ENCODE measurements at places on chromosomes 3 and 15. TPM values are rescaled to one million over a fixed set of nuclear protein-coding genes. Genes with fewer than 3 reads are reported as not detected.

- DNase-seq: no peak
These were observed 9.2 kb downstream of the BTBD1 start for GRCh38 chr15:83057696-83058376.

KBTBD8 gene
- 6.2 TPM for total RNA-seq

ADGRG7 gene
- total RNA-seq: not detected

GRCh38 chr3:19934098-19934566 is at the start of gene EFHB:
TSS of gene EFHB (minus strand) at chr3:19934217. CDS start at chr3:19934018, 199 bp downstream.
- peak; percentile 80 for DNase-seq

DNA sequence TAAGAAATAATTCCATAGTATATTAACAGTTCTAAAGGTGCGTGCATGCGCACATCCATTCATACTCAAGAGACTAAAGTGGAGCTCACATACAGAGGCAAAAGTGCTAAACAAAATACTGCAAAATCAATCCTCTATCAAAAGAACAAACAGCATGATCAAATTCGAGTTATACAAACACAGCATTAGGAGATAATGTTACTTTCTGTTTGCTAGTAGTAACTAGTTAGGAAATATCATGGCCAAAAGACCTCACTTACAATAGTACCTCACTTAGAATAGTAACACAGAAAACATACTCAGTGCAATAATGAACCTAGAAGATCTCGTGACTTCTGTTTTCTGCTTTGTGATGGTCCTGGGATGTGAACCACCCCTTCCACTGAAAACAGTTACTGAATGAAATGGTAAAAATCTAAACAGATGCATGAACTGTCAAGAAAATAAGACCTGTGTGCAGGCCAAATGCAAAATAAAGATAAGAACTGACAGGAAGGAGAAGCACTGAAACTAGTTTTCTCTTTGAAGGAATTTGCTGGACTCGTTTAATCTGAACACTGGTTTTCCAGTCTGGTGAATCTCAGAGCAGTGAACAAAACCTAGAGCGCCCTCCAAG is 20.9 kb upstream of the CEMIP start:
- no peak for DNase-seq

OR5K2 gene
- total RNA-seq: not detected

ISY1 gene
- 46.6 TPM for total RNA-seq

PLA2G4D gene
- total RNA-seq: not detected

- peak; percentile 62 for DNase-seq
These were observed 624 bp downstream of the BRK1 start for GRCh38 chr3:10116138-10116460.

DNA sequence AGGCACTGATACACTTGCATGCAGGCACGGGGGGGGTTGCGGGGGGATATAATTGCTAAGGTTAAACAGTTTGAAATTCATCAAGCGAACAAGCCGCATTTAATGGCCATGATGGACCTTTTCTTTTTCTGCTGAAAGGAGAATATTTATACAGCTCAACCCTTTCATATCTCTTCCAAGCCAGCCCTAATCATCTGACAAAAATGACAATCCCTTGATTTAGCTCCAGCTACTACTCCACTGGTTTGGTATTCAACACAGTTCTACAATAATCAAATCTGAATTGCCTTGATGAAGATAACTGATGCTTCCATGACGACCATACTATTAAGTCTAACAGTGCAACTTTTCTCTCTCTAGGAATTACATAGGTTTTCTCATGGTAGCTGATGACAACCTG is 374.9 kb downstream of the PLCL2 start:
- no peak for DNase-seq

GRCh38 chr15:51170882-51171633 is 76.4 kb upstream of the TNFAIP8L3 start:
- DNase-seq: no peak

GRCh38 chr3:144791034-144791433 is 819.4 kb downstream of the DIPK2A start:
- no peak for DNase-seq

- DNase-seq: no peak
These were observed 82.9 kb downstream of the FAM43A start for GRCh38 chr3:194768586-194768985.

GRCh38 chr15:60480149-60480548 is 1.2 kb upstream of the ICE2 start:
- no peak for DNase-seq

DNA sequence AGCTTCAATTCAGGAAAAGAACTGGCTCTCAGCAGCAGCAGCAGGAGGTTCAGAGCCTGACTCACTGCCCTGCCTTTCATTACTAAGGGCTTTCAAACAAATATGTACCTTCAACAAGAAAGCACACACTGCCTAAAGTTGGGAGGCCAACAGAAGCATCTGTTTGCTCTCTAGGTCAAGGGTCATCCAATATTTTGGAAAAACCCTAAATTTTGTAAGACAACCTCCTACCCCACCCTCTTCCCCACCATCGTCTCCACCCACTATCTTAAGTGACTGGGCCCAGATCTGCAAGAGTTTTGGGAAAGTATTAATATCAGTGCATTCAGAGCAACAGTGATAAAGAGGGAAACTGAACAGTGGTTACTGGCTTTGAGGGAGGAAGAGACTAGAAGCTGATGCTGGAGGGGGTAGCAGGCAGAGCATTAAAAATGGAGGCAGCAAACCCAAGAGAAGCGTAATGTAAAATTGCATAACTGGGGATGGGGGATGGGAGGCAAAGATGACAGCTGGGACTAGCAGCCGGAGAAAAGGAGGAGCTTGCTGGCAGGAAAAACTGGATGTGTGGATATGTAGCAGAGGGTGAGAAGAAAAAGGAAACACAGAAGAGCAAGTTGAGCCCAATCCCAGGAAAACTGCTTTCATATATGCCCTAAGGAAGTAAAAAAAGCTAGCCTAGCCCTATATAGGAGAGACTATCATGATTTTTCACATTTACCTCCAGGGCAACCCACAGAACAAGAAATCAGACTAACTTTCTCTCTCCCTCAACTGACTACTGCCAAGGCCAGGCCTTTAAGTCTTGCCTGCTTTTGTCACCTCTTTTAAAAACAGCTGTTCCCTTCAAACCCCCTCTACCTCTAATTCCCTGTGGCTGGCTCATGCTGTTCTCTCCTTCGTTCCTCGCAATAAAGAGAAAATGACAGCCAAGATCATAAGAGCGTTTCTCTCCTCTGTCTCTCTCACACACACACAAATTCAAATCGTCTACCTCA is 31.4 kb downstream of the NPTN start:
- peak; percentile 53 for DNase-seq

DNA sequence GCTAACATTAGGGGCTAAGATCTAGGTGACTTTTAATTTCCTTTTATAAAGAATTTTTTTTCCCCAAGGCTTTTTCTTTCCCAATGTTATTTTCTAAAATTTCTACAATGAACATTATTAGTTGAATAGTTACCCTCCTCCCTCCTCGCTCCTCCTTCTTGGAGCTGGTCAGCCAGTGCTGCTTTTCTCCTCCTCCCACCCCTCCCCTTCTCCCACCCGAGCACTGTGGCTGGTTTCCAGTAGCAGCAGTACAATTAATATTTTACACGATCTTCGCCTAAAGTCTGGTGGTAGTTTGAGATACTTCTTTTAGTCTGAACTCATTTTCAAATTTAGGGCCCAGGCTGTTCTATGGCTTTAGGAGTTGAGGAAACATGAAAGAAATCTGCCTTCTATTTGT is 41.6 kb downstream of the EEFSEC start:
- DNase-seq: no peak

DNA sequence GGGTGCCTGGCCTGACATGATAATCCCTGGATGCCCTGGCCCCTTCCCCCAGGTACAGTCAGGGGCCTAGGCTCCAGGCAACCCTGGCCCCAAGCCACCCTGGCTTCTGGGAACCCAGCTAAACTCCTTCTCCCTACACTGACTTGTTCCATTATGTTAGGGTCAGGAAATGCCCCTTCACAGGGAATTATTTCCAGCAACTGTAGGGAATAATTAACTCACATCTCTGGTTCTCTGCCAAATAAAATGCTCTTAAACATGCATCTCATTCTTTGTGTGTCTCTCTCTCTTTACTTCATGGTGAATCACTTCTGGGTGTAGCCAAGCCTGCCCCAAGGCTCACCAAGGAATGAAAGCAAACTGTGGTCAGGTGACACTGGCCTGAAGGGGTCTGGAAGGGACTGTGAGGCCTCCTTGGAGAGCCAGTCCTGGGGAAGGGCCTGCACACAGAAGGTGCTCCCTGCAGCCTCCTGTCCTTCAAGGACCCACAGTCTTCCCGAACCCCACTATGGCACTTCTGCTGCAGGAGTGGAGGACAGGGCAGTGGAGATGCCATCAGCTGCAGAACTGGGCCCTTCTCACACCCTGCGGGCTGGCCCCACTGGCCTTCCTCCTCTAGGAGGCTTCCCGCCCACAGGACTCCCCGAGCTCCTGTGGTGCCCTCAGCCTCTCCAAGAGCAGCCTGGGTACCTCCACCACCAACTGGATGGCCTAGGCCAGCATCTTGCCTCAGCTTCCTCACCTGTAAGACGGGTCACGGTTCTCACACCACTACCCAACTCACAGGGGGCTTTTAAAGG is 17.6 kb downstream of the TKT start:
- peak; percentile 99 for DNase-seq

ROBO1 gene
- 40.0 TPM for total RNA-seq

- peak; percentile 70 for DNase-seq
These were observed 37.5 kb downstream of the EHD4 start for GRCh38 chr15:41934843-41935242.

- DNase-seq: no peak
These were observed 105.8 kb upstream of the RASGRP1 start for GRCh38 chr15:38670128-38671005.

DNA sequence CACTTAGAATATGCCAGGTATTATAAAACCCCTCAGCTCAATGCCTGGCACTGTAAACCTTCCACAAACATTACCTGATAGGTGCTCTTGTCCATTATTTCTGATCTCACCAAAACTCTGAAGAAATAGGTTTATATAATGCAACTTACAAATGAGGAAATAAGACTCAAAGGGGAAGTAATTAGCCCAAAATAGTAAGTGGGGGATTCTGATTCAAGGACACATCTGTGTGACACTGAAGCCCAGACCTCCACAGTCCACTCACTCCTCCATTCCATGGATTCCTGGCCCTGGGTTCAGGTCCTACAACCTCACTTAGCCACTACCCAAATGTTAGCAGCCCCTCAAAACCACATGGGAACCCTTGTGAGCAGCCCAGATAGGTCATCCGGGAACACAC is 49.9 kb downstream of the TRANK1 start:
- no peak for DNase-seq

FOXB1 gene
- total RNA-seq: not detected

- DNase-seq: no peak
These were observed 2.8 kb downstream of the VIPR1 start for GRCh38 chr3:42505128-42505848.

DNA sequence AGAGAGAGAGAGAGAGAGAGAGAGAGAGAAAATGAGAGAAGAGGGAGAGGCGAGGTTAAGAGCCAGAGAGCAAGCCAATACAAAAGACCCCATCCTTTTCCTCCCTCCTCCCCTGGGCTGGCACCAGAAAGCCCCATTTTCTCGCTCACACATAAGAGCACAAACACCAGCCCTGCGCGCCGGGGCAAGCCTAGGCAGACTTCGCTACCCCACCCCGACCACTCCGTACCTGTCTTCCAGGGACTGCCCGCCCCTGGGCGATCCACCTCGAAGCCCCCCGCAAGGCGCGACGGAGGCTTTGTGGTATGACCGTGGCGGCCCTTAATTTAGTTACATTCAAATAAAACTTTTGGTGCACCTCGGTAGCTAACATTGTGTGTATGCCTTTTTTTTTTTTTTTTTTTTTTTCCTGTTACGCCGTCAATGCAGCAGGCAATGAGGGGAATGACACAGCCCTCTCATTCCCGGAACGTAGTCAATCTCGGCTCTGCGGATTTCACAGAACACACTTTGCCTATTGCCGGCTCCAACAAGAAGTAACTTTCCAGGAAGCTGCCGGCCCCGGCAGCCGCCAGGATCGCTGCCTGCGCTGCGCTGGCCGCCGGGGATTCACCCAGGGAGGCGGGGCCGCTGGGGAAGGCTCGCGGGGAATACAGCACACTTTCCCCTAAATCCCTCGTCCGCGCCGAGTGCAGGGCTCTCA is 7.7 kb downstream of the BCL6 start:
- DNase-seq: peak; percentile 70

C3orf22 gene
- total RNA-seq: not detected

DNA sequence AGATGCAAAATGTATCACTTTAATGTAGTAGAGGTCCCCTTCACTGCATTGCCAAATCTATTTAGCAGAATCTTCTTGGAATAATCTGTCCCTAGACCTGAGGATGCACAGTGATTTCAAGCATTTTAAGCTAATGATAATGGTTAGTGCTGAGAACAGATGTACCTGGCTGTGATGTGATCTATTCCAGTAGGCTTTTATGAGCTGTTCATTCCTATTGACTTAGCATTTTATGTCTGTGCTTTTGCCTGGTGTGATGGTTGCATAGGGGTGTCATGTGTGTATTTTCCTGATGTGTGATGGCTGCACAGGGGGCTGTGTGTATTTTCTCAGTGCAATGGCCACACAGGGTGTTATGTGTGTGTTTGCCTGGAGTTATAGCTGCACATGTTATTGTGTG is 272.9 kb downstream of the TIGIT start:
- no peak for DNase-seq

GRCh38 chr3:82194870-82195269 is 433.4 kb upstream of the GBE1 start:
- no peak for DNase-seq

DNA sequence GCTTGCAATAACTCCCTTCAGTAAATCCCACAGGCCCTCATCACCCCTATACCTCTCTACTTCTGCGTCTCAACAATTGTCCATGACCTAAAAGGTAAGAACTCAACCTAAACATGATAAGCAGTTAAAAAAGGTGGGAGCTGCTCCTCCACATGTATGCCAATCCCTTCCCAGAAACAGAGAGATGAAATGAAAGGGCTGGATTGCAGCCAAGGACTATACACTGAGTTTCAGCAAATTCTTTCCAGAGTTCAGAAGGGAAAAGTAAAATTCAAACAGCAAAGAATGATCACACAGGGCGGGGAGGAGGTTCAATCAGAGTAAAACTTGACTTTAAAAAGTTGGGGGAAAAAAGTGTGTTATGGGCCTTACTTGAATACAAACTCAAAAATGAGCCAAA is 27.5 kb downstream of the PLOD2 start:
- DNase-seq: no peak

NR2E3 gene
- total RNA-seq: not detected

DNA sequence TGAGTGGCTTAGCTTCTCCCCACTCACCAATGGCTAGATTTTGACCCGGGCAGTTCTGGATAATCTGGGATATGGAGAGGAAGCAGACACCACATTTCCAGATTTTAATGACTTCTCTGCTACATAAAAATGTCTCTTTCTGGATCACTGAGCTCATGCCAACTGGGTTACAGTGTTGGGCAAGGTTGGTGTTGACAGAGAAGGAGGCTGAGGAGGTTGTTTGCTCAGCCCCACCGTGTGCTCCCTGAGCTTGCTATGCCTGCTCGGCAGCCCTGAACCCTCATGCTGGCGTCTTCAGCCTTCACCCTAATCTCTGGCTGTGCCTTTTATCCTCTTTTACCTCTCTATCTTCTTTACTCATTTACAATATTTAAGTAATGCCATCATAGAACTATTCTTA is 53.0 kb upstream of the KPNA4 start:
- no peak for DNase-seq

Measured in RPMI7951 (cell line).